ENCODE measurements at places on chromosomes 16 and 17.

DNA sequence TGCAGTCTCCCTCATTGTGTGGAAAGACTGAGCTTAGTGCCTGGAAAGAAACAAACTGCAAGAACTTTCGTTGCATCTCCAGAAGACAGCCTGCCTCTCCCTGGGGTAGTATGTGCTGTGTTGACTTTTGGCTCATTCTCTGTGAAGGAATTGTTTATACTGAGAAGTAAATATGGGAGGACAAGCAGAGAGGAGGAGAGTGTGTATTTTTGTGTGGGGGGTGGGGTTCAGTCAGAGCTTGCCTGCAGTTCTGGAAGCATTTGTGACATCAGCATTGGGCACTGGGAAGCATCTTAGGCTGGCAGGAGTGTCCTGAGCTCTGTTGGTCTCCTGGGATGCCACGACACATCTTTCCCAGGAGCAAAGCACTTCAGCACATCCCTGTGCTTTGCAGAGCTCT is 147.9 kb downstream of the HS3ST3B1 start:
- no peak for DNase-seq

- no peak for DNase-seq
Observed at GRCh38 chr16:57531635-57532265, 4.6 kb downstream of the CCDC102A start.

GRCh38 chr17:57755480-57756070 is 10.5 kb upstream of the CCDC182 start:
- no peak for DNase-seq

- no peak for DNase-seq
Observed at GRCh38 chr16:4962716-4963115, 4.6 kb downstream of the SEC14L5 start.

DNA sequence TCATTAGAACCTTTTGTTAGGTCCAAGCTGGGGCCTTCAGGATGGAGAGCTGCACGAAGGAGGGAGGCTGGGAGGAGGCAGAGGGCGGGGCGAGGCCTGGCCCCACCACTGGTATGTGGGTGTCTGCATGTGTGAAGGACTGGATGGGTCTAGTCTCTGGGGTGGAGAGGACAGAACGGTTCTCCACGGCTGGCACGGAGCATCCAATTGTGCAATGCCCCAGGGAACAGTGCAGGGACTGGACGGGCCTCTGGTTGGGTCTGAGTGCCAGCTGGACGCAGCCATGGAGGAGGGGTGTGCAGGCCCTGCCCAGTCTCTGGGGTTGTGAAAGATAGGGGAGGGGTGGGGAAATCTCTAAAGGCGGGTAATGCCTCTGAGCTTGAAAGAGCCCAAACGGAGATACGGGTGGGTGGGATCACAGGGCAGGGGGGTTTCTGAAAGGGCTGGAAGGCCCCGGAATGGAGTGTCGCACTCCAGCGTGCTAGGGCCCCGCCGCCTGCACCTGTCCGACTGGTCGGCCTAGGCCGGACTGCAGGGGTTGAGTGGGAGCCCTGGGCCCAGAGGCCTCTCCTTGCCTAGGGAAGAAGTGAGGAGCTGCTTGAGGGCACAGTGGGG is 1.6 kb downstream of the PPL start:
- DNase-seq = no peak

DNA sequence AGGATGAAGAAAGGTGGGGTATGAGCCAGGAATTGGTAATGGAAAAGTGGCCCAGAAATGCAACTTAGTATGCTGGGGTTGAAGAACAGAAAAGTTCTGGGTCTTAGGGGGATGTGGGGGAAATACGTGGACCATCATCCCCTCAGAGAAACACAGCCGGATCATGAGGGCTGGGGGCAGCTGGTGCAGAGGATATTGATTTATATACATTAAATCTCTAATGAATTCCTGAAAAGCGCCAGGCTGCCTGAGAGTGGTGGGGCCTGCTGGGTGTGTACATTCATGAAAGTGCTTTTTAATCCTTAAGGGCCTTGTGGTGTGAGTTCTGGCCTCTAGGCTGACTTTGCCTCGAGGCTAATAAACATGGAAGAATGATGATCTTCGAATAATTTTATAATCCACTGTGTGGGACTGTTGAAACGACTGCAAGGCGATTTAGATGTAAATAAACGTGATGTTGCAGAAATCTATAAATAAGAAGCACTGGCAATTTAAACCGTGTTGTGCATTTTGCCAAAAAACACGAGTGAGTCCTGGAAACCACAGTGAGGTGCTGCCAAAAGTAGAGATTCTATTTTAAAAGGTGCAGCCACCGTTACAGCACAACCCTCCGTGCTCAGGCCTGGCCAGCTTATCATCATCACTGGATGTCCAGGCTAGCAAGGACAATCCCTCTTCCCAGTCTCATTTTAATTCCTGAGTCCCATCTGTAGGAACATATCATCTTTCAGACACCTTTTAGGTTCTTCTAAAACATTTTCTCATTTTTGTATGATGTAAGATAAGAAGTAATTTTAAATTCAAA is 32.1 kb downstream of the PRKAR1A start:
- no peak for DNase-seq

DNA sequence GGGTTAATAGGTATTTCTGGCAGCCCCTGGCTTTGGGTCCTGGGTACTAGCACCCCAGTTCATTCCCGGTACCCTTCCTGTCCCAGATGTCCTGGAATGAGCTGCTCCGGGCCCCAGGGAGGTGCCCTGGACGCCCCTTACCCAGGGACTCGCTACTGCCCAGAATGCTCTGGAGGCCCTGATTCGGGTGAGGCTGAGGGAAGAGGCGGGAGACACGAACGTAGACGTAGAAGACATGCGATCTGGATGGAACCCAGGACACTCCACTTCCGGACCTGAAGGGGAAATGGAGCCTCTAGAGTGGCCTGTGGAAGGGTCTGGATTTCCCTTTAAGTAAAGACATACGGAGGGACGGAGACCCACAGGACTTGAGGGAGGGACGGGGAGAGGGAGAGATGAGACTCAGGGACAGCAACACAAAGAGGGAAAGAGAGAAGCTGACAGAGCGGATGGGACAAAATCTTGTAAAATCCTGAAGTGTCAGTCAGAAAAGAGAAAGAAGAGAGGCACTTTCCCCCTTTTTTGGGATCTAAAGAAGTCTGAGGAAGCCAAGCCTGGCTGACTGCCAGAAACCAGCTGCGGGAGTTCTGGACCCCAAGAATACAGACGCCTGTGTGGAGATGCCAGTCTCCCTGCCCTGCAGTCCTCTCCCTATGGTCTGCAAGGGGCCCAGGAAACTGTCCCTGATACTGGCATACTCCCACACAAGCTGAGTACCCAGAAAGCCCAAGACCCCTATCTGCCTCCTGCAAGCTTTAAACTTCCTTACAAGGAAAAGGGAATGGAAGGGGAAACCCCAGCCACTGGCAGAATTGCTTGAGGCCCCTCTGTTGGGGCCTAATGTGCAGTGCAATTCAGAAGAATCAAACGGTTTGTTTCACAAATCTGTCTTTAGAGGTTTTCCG is 1.0 kb upstream of the HOXB13 start:
- no peak for DNase-seq
